Stimulated activated CD4-positive, alpha-beta T cell treated with anti-CD3 and anti-CD28 coated beads, Interleukin-4, amount 100 ng/mL, for 24 hours (primary cell): ENCODE measurements at places on chromosomes 12 and 14.

- no peak for DNase-seq
Observed at GRCh38 chr12:16238661-16239060, 38.8 kb downstream of the SLC15A5 start.

- no peak for DNase-seq
Observed at GRCh38 chr14:58812050-58812910, 174.5 kb downstream of the DACT1 start.

GRCh38 chr12:89454080-89454848, 70.3 kb downstream of the GALNT4 start:
- no peak for DNase-seq

DNA sequence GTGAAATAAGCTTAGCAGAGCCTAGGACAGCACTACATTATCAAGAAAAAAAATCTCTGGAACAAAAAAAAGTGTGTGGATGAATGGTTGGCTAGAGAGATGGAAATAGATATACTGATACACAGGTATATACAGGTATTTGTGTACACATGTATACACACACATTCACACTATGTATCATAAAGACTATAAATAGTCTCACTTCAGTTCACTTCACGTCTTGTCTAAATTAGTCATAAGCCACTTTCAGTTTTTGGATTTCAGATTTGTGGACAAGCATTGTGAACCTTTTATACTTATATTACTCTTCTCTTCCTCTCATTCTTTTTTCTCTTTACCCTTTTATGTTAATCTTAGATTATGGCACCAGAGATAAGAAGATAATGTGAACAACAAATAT, 41.8 kb upstream of the SLC6A15 start:
- DNase-seq: no peak

GRCh38 chr12:50933459-50934124, 18.8 kb upstream of the HIGD1C start:
- DNase-seq: no peak

GRCh38 chr14:31926123-31926522, 151.0 kb upstream of the ARHGAP5 start:
- DNase-seq: peak; percentile 15

DNA sequence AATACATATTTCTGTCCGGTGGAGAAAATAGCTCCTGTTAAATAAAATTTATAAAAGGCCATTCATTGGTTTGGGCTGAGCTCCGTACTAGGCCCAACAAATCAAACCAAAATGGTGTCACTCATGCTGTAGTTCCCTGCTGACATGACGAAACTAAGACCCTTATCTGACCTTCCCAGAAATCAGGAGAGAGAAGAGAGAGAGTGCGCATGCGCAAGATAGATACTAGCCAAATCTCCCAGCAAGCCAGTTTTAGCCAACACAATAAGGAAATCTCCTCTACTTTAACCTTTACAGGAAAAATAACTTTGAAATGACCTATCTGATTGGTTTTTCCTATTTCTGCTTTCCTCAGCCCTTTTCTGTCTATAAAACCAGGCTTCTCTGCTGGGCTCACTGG, 152.7 kb upstream of the RMST start:
- no peak for DNase-seq

DNA sequence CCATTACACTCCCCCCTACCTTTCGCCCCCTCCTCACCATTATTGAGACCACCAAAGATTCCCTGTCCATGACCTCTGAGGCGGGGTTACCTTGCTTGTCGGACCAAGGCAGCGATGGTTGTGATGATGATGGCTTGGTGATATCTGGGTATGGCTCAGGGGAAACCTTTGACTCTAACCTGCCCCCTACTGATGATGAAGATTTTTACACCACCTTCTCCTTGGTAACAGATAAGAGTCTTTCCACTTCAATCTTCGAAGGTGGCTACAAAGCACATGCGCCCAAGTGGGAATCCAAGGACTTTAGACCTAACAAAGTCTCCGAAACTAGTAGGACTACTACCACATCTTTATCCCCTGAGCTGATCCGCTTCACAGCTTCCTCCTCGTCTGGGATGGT, 350.2 kb downstream of the DIO2 start:
- no peak for DNase-seq

DNA sequence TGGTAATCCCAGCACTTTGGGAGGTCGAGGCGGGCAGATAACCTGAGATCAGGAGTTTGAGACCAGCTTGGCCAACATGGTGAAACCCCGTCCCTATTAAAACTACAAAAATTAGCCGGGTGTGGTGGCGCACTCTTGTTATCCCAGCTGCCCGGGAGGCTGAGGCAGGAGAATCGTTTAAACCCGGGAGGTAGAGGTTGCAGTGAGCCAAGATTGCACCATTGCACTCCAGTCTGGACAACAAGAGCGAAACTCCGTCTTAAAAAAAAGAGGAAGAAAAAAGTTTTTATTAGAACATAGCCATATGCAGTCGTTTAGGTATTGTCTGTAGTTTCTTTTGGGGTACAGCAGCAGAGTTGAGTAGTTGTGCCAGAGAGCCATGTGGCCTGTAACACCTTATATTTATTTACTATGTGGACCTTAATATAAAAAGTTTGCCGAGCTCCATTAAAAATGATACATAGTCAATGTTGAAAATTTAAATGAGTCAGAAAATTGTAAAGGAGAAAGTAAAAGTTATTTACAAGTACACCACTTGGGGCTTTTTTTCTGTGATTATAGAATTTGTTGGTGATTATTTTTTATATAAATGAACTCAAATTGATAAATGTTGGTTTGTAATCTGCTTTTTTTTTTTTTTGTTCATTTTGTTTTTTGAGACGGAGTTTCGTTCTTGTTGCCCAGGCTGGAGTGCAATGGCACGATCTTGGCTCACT, 2.2 kb downstream of the ADIPOR2 start:
- no peak for DNase-seq

DNA sequence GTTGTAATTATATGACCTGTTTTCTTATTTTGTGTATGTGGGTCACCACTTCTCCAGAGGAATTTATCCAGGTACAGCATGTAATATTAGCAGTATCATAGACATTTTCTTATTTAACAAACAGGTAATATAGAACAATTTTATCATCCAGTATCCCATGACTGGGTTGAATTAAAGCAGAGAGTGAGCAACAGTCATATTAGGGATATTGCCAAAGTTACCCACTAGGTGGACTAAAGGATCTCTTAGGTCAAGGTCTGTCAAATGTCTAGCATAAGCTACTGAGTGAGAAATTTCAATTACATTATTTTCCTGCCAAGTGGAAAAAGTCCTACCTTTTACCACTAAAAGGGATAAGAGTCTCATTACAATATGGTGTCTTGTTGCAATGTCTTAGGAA, 62.1 kb upstream of the TRIM9 start:
- DNase-seq: no peak

DNA sequence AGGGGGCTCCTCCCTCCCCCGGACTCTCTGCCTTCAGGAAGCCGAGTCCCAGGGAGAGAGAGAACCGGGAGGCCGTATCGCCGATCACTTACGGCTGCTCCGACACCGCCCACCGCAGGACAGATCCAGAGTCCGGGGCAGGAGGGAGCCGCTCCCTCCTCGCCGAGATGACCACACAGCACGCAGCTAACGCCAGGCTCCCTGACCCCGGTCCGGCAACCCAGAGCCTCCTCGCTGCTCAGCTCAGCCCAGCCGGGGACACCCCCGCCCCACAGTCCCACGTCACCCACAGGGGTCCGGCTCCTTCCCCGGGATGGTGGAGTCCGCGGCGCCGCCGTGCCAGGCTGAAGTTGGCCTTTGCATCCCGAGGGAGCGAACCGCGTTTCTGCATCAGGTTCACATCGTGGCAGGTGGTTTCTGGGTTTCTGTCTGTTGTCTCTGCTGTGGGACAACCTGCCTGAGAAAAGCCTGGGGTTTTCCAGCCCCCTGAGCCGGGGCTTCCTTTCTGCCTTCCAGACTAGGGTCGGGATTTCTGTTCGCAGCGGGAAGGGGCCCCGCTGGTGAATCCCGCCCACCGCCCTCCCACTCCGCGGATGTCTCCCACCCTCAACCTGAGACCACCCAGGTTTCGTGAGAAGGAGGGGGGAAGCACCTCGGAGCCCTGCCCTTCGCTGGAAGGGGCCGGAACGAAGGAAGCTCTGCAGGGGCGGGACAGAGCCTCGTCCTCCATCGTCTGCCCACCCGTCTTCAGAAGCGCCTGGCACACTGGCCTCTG, 61.2 kb downstream of the NOC4L start:
- no peak for DNase-seq

GRCh38 chr14:37610945-37611523, 15.6 kb downstream of the TTC6 start:
- DNase-seq: no peak

DNA sequence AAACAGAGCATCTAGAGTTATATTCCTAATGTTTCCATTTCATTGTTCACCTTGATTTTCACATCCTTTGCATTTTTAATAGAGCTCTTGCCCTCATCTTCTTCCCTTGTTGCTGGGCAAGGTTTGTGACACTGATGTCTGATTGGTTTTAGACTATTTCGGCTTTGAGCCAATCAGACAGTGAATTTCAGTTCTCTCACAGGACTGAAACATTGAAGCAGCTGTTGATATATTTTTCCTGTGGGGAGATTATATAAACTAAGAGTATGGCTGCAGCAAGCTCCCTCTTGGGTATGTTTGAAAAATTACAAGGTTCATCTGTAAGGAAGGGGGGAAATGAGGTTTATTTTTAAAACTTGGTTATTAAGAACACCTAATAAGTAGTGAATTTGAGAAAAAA, 51.2 kb downstream of the ATF7IP start:
- DNase-seq: peak; percentile 43

- peak; percentile 43 for DNase-seq
Observed at GRCh38 chr14:91872011-91872501, 4.7 kb upstream of the TC2N start.

GRCh38 chr12:6355491-6356373, 13.9 kb upstream of the TNFRSF1A start:
- no peak for DNase-seq

GRCh38 chr12:92732716-92733115, 29.9 kb downstream of the PLEKHG7 start:
- no peak for DNase-seq

- DNase-seq: no peak
Observed at GRCh38 chr12:12685305-12685704, 10.7 kb downstream of the GPR19 start.

- DNase-seq: no peak
Observed at GRCh38 chr14:95055318-95055717, 102.0 kb downstream of the DICER1 start.

DNA sequence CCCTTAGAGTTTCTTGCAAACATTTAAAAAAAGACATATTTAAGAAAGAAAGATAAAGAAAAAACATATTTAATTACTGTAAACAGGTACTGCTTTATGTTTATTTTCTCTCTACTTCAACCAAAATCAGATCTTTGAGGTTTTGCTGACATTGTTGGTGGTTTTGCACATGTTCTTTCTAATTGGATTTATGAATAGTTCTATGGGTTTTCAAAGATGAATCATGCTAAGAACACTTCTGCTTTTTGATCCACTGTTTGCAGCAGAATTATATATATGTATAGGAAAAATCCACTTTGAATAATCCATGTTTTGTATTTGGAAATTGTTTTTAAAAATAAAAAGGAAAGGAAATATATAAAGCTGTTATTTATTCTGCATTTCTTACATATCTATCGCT, 78.4 kb downstream of the FRMD6 start:
- no peak for DNase-seq

GRCh38 chr12:132560364-132560613, 50.1 kb downstream of the LRCOL1 start:
- peak; percentile 18 for DNase-seq

DNA sequence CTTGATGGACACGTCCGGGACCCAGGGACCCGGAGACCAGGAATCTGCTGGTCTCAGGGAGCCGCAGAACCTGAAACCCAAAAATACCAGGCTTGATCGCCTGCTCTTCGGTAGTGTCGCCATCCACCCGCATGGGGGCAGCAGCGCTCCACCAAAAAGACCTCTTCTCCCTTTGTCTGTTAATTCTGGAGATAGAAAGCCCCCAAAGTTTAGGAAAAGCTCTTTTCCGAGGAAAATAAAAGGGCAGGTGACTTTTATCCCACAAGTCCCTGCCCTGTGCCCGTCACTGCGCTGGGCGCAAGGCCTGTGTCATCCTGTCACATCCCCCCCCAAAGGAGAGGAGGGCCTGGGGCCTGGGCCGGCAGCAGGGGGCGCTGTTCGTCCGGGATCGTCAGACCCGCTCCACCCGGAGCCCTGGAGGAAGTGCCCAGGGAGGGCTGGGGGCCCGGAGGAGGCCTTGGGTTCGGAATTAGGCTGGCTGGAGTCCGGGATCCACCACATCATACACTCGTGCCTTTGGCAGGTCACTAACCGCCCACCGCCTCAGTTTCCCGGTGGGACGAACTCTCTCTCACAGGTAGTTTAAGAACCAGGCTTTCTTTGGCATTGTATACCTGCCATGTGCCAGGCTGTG, 31.9 kb downstream of the DAD1 start:
- DNase-seq: peak; percentile 94

GRCh38 chr14:50666772-50667683, 1.1 kb downstream of the SAV1 start:
- peak; percentile 25 for DNase-seq

- DNase-seq: no peak
Observed at GRCh38 chr12:57234233-57234570, 4.7 kb downstream of the SHMT2 start.

GRCh38 chr12:76555797-76556196, 3.8 kb downstream of the OSBPL8 start:
- DNase-seq: no peak

- DNase-seq: no peak
Observed at GRCh38 chr12:123354600-123354999, 10.0 kb downstream of the SBNO1 start.

DNA sequence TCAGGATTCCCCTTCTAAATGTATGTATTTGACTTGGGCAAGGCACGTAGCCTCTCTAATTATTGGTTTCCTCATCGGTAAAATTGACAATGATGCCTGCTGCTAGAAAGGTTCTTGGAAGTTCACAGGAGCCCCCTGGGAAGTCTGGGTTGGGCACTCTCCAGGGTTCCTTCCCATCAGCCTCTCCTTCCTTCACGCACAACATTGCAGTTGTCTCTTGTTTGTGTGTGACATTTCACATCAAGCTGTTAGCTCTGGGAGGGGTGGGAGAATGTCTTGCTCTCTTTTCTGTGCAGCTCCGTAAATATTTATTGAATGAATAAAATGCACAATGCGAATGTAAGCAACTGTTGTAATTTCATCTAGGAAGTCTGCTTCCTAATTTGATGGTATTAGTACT, 153.2 kb upstream of the PRICKLE1 start:
- no peak for DNase-seq

GRCh38 chr12:64456119-64456518, 4.2 kb downstream of the TBK1 start:
- DNase-seq: no peak

DNA sequence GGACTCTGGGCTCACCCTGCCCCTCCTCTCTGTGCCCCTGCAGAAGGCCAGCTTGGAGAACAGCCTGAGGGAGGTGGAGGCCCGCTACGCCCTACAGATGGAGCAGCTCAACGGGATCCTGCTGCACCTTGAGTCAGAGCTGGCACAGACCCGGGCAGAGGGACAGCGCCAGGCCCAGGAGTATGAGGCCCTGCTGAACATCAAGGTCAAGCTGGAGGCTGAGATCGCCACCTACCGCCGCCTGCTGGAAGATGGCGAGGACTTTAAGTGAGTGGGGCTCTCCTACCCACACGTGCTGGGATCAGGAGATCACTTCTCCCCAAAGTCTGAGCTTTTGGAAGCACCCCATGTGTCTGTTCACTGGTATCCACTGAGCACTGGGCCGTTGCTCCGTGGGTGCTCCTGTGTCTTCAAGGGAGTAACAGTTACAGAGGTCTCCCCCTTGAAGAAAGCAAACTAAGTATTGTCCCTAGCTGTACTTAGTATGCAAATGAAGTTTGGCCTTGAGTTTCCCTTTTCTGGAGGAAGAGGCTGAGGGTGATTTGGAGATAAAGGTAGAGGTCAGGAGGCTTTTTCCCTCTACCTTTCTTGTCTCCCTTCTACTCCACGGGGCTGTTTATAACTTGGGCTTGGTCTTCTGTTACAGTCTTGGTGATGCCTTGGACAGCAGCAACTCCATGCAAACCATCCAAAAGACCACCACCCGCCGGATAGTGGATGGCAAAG, 3.3 kb downstream of the KRT18 start:
- no peak for DNase-seq
